ENCODE measurements at places on chromosomes 7 and 10.

GRCh38 chr7:18293759-18294158 lies 201.8 kb upstream of the HDAC9 start:
- ATAC-seq = no peak

DNA sequence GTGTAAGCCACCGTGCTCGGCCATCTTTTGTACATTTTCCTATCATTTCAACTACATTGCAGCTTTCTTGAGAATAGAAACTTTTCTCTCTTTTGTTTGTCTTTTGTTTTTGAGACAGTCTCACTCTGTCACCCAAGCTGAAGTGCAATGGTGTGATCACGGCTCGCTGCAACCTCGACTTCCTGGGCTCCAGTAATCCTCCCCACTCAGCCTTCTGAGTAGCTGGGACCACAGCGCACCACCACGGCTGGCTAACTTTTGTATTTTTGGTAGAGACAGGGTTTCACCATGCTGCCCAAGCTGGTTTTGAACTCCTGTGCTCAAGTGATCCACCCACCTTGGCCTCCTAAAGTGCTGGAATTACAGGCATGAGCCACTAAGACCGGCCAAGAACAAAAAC lies 31.3 kb upstream of the DAGLB start:
- no peak for ATAC-seq

DNA sequence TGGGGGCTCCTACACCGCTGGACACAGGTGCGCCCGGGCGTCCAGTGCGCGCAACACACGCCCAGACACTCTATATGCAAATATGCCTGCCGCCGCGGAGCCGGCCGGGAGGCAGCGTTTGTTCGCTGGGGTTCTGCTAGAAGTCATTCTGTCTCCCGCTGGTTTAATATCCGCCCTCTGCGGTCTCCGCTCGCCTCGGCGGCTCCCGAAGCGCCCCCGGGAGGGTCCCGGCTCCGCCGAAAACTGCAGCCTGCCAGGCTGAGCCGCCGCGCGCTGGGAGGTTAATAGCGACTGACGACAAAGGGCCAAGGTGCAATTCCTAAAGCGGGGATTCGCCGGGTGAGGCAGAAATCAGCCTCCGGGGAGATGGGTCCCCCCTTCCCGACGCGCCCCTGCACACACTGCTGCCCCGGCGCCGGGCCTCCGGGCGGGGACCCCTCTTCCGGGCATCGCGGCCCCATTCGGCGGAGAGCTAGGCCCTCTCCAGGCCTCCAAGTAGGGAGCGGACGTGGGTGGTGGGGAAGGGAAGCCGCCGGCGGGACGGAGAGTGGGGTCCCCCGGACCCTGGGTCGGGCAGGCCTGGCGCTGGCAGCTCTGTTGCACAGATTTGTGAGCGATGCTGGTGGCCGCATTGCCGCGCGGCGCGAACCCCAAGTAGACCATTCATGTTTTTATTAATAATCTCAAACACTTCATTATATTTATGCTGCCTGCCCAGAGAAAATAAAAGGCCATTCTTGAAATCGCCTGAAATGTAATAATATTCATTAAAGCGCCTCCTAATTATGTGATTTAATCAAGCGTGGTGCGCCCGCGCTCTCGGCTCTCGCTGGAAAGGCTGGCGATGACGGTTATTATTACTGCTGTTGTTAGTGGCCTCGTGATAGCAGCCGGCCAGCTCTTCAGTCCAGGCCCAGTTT lies 9.1 kb downstream of the EN2 start:
- ATAC-seq = no peak

GRCh38 chr10:97134110-97134509 lies 51.6 kb downstream of the SLIT1 start:
- ATAC-seq = no peak

- peak; percentile 40 for ATAC-seq
These were observed 96.7 kb downstream of the TWIST1 start for GRCh38 chr7:19020711-19021110.

GRCh38 chr10:43194266-43194665 lies 56.0 kb downstream of the CSGALNACT2 start:
- no peak for ATAC-seq

DNA sequence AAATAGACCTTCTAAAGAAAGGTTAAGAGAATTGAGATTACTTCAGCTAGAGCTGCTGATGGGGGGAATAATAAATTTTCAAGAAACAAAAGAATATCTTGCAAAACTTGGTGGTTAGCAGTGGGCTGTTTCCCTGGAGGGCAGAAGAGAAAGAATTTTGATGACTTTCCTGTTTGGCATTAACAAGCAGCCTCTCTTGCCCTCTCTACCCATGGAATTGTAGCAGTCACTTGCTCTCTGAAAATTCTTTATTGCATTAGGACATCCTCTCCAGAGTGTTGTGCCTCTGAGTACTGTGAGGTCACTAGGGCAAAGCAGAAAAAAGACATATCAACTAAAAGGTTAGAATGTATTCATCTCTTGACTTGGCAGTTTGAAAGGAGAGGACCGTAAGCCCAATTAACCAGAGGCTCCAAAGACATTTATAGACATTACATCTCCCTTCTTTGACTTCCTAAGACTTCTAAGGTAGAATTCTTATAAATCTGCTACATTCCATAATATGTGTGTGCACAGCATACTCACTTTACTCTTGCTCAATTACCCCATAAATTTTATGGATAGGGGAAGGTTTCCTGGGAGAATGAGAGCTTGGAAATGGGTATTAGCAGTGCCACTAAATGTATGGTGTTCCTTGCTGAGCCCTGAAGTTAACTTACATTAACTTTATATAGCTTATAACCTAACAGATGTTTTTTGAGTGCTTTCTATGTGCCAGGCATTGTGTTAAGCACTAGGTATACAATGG lies 215.3 kb downstream of the KIF20B start:
- ATAC-seq = no peak

- no peak for ATAC-seq
These were observed 28.0 kb downstream of the ABRAXAS2 start for GRCh38 chr10:124829447-124830115.

DNA sequence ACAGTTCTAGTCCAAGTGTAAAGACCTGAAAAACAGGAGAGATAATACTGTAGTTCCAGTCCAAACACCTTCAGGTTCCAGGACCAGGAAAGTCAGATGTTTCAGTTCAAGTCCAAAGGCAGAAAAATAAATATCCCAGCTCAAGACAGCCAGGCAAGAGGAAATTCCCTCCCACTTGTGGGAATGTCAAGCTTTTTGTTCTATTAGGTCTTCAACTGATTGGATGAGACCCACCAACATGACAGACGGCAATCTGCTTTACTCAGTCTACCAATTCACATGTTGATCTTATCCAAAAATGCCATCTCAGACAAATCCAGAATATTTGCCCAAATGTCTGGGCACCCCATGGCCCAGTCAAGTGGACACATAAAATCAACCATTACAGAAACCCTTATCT lies 33.1 kb downstream of the SEMA3D start:
- ATAC-seq = no peak

DNA sequence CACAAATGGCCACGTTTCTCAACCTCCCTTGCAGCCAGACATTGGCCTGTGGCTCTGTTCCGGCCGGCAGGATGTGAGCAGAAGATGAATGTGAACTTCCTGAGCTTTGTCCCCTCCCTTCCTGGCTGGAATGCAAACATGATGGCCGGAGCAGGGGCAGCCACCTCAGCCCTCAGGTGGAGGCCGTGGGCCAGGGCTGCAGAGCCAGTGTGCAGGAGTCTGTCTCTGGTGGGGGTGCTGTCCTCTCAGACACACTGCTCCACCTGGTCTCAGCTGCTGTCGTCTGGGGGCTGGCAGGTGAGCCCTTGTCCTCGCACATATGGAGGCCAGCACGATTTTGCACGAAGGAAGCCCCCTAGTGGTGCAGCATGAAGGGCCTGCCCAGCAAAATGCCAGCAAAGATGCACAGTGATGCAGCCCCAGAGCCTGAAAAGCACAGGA lies 25.3 kb upstream of the PWWP2B start:
- ATAC-seq = no peak

- no peak for ATAC-seq
These were observed 104.2 kb upstream of the RAB18 start for GRCh38 chr10:27399871-27400270.

DNA sequence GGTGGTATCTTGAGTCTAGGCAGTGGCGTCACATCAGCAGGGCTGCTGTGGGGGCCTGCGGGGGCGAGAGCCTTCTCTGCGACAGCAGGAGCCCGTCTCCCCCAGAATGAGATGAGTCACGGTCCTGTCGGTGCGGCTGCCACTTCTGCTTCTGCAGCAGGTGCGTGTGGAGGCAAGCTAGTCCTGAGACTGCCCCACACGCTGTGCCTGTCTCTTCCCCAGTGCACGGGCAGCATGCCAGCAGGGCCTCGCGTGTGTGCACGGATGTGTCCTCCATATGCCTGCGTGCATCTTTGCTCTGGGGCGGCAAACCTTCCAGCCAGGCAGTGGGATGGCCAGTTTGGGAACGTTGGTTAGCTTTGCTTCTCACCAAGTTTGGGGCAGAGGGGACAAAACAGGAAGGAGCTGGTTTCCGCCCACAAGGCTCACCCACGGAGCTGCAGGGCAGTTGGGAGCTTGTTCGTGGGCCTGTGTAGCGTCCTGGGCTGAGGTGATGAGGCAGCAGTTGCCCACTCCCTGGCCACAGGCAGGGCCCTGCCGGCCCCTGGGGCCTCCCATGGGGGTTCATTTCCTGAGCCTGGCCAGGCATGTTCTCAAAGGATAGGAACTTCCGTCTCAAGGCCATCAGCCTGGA lies 60.8 kb upstream of the PPIF start:
- ATAC-seq = peak; percentile 76

- ATAC-seq = no peak
These were observed 244.2 kb upstream of the IGFBP3 start for GRCh38 chr7:46165276-46165675.

DNA sequence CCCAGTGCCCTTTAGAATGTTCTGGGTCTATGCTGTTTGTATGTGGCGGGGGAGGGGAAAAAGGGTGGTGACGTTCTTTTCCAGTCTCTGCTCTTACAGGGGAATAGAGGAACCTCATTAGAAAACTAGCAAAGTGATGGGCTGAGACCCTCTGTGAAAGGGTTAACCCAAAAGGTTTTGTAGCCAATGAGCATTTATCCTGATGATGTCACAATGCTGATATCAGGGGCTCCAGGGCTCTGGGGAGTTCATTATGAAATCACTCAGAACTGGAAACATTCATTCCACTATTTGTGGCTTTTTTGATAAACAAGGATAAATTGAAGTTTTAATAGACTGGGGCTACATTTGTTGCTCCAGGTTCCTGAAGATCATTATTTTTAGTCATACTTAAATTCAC lies 71.7 kb downstream of the ARID5B start:
- ATAC-seq = no peak

- ATAC-seq = no peak
These were observed 256.4 kb downstream of the ABCA13 start for GRCh38 chr7:48427671-48428070.
